ENCODE measurements at places on chromosomes 12 and 14.

- peak; percentile 53 for DNase-seq
These were observed 5.8 kb downstream of the MARK3 start for GRCh38 chr14:103391048-103391447.

- DNase-seq = no peak
These were observed 119.6 kb downstream of the LRRIQ1 start for GRCh38 chr12:85155791-85156190.

- no peak for DNase-seq
These were observed 439.3 kb upstream of the PRICKLE1 start for GRCh38 chr12:43028826-43029225.

- DNase-seq = no peak
These were observed 18.9 kb upstream of the CFL2 start for GRCh38 chr14:34733245-34733644.

DNA sequence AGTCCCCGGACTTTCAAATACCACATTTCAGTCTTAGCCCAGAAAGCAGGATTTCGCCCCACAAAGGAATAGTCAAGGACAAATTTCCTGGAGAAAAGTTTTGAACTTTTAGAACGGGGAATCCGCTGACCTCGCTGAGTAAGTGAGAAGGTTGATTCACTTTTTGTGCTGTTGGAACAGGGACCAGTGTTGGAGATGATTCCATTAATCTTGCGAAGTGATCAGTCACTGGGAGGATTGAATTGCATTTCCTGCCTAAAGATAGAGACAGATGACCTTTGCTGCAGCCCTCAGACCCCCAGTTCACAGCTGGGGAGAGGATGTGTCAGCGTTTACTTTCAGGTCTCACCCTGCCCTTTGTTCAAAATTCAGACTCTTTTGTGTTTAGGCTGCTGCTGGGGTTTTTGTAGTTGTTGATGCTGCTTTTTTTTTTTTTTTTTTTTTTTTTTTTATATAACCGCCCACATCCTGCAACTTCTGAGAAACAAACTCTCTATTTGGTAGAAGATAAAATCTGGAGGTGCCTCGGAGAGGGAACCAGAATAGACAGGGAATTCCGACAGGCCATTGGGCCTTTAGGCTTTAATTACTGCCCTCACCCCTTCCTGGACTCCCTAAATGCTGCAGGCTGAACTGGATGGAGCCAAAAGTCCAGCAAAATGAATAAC is 9.8 kb upstream of the KDM2B start:
- DNase-seq = no peak

DNA sequence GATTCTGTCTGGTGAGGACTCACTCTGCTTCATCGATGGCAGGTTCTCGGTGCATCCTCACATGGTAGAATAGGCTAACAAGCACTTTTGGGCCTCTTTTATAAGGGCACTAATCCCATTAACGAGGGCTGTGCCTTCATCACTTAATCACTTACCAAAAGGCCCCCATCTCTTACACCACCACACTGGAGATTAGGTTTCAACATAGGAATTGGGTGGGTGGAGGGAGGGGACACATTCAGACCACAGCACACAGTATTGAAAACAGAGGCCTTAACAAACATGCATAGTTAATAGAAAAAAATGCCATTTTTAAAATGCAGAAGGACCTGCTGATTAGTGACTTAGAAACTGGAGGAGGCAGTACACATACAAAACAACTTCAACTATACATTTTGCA is 61.6 kb downstream of the SPPL3 start:
- DNase-seq = no peak

DNA sequence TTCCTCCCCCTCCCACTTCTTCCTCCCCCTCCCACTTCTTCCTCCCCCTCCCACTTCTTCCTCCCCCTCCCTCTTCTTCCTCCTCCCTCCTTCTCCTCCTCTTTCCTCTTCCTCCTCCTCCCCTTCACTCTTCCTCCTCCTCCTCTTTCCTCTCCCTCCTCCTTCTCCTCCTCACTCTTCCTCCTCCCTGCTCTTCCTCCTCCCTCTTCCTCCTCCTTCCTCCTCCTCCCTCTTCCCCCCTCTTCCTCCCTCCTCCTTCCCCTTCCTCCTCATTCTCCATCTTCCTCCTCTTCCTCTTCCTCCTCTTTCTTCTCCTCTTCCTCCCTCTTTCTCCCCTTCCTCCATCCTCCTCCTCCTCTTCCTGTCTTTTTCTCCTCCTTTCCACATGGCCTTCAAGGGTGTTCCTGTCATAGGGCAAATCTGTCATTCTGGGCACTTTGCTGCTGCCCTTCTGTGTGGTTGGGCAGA is 111.4 kb downstream of the PHETA1 start:
- DNase-seq = no peak

DNA sequence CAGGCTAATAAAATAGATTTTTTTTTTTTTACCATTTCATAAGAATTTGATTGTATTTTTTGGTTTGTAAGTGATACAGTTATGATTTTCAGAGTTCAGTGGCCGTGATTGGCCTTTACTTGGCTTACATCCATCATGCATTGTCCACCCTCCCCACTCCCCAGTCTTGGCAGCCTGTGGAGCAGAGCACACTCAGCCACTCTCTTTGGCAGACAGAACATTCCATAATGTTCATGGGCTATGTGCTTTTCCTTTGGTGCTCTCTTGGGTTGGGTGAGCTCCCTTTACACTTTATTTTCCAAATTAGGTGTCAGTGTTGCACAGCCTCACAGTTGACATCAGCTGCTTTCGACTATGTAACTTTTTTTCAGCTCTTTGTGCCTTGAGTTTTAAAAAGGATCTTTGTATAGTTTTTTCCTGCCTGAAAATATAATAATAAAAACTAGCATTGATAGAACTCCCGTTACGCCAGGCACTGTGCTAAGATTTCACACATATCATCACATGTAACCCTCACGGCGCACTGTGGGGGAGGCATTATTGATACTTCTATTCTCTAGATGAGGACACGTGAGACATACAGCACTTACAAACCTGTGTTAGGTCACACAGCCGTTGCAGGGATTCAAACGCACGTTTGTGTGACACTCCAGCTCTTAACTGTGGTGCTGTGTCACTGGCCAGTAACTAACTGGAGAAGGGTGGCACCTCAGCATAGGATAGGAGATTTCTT is 21.5 kb downstream of the SUDS3 start:
- DNase-seq = no peak

GRCh38 chr14:23077962-23078361 is 17.0 kb downstream of the ACIN1 start:
- no peak for DNase-seq

DNA sequence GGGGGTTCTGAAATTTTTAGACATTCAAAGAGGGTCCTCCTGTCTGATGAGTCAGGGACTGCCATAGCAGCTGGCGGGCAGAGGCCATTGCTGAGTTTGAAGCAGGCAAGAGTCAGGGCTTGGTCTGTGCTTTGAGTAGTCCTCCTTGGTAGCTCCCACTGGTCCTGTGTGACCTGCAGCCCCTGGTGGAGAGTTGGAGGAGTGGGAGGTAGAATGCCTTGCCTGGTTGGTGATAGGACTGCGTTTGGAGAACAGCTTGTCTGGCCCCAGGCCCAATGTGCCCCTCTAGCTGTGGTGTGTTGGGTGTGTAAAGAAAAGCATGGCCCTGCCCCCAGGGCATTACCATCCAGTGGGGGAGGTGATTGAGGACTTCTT is 116.7 kb downstream of the BEGAIN start:
- DNase-seq = no peak

DNA sequence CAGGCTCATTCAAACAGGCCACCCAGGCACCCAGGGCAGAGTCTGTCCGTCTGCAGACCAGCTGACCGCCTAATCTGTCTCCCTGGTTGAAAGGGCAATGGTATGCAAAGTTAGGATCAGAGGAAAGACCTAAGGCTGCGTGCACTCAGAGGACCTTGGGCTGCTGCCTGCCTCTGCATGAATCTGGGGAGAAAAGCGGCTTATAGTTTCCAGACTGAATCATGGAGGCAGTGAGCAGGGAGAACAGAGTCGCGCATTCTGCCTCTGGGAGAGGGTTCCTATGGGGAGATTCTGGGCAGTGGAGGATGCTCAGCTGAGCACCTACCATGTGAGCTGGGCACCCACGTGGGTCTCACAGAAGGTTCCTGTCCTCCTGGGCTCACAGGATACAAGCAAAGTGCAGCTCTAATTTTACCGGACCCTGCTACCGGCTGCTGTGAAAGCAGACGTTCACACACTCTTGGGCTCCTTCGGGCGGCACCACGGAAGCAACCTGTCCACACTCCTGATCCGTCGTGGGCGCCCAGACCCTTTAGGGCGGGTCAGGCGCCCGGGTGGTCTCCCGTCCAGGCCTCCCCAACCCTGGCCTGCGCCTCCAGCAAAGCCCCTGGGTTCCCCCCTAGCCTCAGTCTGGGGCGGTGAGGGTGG is 772 bp downstream of the SCARB1 start:
- DNase-seq = peak; percentile 78

GRCh38 chr12:81992461-81992860 is 233.3 kb upstream of the PPFIA2 start:
- peak; percentile 74 for DNase-seq

- no peak for DNase-seq
These were observed 91.8 kb downstream of the SLC38A1 start for GRCh38 chr12:46177025-46177424.

DNA sequence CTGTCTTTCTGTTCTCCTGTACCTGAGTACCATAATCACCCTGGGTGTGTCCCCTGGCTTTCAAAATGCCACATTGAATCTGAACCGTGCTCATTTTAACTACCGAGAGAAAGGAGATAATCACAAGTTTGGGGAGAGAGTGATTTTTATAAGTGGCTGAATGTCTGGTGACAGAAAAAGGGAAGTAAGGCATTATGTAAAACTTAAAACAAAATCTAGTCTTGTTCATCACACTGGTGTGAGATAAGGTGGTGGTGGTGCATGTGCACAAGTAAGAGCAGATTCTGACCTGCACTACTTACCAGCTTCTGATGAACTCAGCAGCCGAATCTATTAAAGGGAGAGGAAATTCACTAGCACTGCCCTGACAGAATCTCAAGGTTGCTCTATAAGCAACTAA is 56.3 kb downstream of the SPPL3 start:
- no peak for DNase-seq

- no peak for DNase-seq
These were observed 62.6 kb downstream of the SLC38A4 start for GRCh38 chr12:46763230-46763629.

DNA sequence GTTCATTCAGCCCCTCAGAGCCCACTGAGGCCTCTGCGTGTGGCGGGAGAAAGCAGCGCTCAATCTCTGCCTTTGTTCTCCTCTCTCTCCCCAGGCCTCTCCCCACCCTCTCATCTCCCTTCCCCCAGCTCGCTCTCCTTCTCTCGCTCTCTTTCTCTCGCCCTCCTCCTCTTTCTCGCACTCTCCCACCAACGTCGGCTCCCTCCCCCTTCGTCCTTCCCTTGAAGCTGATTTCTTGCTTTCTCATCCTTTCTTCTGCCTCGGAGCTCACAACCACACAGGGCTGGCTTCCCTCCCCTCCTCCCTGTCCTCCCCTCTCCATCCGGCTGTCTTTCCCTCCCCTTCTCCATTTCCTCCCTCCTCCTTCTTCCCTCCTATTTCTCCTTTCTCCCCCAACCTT is 96.4 kb downstream of the LRRC74A start:
- peak; percentile 74 for DNase-seq

- no peak for DNase-seq
These were observed 640.1 kb upstream of the MIS18BP1 start for GRCh38 chr14:45893127-45893526.

- no peak for DNase-seq
These were observed 80.0 kb upstream of the RGS6 start for GRCh38 chr14:71852181-71852580.

DNA sequence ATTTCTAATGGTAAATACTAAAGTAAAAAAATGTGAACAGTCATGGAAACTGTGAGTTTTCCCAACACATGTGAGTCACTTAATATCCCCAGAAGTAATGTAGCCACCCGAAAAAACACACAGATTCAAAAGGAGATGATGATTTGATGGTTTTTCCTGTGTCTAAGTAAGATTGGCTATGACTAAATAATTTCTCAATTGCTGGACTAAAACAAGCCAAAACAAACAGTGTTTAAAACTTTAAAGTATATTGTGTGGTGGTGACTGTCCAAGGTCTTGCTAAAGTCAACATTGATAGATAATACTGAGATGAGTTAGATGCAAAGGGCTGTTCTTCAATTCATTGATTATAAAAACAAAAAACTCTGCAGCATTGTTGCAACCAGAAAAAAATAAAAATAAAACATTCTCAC is 89.6 kb upstream of the SOX5 start:
- DNase-seq = no peak

DNA sequence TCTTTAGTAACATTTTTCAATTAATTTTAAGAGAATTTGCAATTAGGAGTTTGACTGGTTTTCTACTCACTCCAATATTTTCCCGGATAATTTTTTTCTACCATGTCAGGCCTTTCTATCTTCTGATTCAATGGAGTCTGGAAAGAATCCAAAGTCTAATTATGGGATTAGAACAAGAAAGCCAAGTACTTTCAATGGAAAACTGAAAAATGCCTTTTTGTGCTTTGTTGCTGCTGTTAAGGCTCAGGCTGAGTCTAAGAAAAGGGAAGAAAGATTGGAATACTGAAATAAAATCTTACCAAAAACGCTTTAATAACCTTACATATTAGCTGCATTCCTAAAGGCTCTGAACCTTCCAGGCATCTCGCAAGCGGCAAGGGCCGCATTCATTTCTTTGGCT is 24.4 kb upstream of the DHRS4 start:
- no peak for DNase-seq

DNA sequence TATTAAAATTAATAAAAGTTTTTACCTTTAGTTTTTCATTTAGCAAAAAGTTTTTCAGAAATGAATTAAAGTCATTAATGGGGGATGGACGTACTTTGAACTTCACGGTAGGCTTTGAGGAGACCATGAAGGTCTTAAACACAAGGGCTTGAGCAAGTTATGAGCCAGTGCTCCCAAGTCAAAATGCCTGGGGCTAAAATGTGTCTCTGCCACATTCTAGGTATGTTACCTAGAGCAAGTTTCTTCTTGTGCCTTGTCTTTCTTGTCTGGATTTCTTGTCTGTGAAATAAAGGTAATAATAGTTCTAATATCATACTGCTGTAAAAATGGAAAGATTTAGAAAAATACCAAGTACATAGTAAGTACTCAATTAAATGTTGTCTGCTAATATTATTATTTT is 132.7 kb upstream of the USP15 start:
- DNase-seq = no peak

GRCh38 chr14:95760596-95760995 is 46.7 kb upstream of the TCL1A start:
- DNase-seq = no peak

GRCh38 chr12:108047071-108047550 is 82.0 kb upstream of the WSCD2 start:
- DNase-seq = no peak

GRCh38 chr12:91937706-91938105 is 207.9 kb downstream of the BTG1 start:
- no peak for DNase-seq

DNA sequence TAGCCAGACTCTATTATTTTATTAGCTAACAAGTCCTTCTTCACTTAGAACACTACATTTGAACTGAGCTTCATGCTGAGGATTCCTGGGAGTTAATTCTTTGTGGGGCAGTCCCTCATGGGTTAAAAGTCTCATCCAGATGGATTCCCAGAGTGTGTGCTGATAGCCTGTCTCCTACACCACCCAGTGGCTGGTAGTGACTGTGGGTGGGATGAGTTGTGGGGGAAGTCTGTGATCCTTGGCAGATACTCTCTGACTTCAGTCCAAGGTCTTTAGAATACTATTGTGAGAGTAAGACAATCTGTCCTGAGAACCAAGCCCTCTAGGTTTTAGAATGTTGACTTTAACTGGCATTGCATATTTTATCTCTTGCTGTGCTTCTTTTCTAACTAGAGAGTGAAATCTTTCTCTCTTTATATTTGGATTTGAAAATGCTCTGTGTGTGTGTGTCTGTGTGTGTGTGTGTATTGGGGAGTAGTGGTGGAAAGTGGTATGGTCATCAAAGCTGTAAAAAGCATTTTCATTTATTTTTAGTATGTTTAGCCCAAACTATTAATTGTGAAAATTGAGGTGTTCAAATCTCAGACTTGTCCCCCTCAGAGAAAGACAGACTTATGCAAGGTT is 37.3 kb downstream of the AKAP6 start:
- DNase-seq = peak; percentile 61
